Eye (tissue), 1 donor: ENCODE measurements at places on chromosomes 3 and 15.

DNA sequence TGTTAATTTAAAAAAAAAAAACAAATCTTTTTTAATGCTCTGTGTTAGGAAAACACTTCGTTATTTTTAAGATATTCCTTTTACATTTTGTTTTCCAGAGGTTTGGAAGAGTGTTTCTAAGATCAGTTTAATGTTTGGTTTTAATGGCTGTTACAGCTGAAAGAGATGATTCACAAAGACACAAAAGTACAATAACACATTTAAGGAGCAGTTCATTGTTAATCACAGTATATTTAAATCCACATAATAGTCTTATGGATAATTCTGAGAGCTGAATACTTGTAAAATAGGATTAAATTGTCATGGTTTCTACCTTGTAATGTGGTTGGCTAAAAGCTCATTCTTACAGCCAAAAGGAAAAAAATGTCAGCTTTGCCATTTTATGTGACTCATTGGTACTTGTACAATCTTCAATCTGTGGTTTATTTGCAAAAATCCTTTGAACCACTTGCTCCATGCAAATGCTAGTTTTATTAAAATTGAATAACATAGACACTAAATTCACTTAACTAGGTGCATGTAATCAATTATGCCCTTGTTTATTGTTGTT is 426.4 kb downstream of the NLGN1 start:
- DNase-seq, result no peak

GRCh38 chr15:91281947-91282346 is 181.9 kb downstream of the SV2B start:
- no peak for DNase-seq

- no peak for DNase-seq
These were observed 28.1 kb downstream of the CCNL1 start for GRCh38 chr3:157131861-157132260.

DNA sequence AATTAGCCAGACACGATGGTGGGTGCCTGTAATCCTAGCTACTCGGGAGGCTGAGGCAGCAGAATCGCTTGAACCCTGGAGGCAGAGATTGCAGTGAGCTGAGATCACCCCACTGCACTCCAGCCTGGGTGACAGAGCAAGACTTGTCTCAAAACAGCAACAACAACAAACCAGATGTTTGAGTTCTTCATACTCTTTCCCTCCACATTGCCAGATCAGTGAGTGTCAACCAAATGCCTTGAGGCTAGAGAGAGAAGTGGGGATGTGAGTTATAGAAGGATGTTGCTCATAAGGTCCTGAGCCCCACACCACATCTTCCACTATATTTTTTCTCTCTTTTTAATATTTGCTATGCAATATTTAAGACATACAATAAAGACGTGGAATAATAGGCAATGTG is 19.8 kb downstream of the MAPKBP1 start:
- no peak for DNase-seq

GRCh38 chr3:67662733-67663132 is 8.3 kb upstream of the SUCLG2 start:
- no peak for DNase-seq

DNA sequence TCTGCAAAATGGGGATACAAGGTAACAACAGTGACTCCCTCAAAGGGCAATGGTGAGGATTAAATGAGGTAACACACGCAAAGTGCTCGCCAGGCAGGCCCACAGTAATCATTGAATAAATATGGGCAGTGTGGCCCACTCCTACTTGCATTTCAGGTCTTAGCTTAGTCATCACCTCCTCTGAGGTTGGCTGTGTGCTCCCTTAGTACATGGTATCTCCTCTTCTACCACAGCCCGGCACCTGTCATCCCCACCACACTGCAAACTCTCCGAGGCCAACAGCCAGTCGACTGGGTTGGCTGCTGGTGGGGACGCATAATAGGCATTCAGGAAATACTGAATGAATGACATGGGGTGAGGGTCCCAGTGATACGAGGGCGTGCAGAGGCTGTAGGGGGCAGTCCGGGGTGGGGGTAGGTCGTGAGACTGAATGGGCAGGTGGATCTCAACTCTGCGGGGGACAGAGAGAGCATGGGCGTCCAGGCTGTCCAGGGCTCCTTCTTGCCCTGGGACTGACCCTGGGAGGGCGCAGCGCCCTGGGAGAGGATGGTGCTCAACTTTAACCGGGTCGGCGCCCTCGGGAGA is 375 bp upstream of the MYZAP start:
- peak; percentile 9 for DNase-seq

DNA sequence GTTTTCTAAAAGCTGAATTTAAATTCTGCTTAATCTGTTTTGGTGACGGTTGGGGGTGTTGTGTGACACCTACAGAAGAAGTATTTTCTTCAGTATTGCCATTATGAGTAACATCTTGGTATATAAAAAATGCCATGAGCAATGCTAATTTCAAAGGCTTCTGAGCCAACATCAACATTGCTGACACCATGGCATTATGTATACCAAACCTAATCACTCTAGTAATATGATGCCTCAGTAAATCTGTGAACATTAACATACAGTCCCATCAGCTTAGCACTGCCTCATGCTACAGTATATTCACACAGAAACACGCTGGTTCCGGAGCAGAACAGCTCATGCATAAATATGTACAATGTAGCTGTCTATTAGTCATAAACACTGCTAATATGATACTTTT is 75.8 kb downstream of the ZPLD1 start:
- DNase-seq, result no peak

- DNase-seq, result no peak
These were observed 17.0 kb downstream of the STAB1 start for GRCh38 chr3:52512105-52512504.

DNA sequence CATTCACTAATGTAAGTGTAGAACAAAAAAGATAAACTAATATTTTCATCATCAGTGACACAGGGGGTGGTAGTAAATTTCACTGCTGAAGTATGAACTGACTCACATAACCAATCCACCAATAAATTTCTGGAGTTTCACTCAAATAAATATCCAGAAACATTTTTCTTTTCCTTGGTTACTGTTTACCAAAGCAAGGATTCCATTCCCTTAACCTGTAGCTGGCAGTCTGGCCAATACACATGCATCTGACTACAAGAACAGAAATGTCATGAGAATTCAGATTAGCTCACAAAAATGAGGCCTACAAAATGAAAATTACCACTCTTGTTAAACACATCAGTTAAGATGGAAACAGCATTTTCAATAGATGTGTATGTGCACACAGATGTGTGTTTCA is 80.3 kb downstream of the STAG1 start:
- DNase-seq, result no peak

GRCh38 chr15:58453931-58454793 is 22.4 kb downstream of the LIPC start:
- no peak for DNase-seq

DNA sequence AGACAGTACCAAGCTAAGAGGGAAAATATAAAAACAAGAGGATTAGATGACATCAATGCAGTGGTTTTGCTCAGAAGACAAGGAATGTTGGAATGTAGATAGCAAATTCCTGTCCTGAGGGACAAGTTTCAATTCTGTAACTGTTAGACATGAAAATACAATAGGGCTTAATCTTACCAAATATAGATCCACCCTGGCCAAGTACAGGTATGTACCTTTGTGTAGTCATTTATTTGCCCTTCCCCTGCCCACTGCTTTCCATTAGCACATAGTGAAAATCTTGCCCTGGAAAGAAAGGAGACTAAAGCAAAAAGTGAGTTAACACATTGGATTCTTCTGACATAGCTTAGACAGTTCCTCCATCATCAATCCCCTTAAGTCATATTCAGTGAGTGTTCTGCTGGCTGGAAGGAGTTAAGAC is 389.0 kb upstream of the THBS1 start:
- no peak for DNase-seq

- DNase-seq, result no peak
These were observed 34.7 kb downstream of the POLG start for GRCh38 chr15:89299896-89300295.

- no peak for DNase-seq
These were observed 30.7 kb downstream of the CLEC3B start for GRCh38 chr3:45056608-45057301.

- no peak for DNase-seq
These were observed 25.4 kb downstream of the SYNM start for GRCh38 chr15:99130314-99130713.

DNA sequence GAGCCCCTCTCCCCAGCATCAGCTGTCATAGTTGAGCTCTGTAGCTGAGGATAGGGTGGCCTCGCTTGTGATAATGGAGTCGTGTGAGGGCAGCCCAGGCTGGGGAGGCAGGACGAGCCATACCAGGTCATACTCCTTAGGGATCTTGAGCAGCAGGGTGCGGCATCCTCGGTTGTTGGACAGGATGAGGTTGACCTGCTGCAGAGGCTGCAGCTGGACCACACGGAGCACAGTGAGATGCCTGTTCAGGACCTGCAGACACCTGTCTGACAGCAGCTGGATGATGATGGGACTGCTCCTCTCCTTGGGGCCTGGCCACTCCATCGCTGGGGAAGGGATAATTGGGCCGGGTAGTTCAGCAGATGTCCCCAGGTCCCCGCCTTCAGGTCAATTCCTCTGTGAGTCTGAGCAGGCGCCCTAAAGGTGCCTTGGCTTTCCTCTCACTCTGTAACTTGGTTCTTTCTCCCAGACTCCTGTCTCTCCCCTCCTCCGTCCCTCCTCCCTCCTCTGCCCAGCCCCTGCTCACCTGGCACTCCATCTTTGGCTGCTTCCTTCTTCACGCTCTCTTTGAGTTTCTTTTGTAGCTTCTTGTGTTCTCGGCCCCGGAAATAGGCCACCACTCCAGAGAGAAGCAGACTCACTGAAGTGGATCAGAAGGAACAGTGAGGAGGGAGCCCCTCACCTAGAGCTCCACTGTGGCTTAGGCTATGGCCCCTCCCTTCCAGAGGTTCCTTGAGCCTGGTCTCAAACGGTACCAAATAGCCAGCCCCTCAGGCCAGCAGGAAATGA is 7.8 kb downstream of the DUOX2 start:
- no peak for DNase-seq

DNA sequence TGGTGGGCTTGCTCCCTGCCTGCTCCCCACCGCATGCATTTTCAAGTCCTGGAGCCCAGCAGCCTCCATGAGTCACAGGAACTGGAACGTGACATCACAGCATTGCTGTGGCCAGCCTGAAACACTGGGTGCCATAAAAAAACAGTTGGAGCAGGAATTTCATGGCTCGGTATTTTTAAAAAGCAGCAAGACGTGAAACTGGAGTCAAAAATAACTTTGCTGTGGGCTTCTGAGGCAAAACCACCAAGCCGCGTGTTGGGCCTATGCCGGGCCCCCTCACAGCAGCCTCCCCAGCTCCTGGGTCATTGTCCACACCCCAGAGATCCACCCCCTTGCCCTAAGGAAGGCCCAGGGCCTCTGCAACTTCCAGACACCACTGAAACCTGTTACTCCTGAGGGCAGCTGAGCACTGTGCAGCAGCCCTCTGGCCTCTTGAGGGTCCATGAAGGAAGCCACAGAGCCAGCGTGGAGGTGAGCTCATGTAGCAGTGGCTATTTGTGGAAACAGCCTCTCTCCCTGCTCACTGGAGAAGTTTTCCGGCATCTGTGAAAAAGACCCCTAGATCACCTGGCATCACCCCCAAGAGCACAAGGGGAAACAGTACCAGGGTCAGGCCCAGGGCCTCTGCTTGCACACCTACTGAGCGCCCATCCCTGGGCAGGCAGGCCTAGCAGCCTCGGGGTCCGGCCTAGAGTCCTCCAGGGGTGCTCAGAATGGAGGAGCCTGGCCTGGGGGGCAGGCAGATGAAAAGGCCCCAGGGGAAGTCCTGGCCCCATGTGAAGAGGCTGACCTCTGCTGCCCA is 34.0 kb upstream of the DUSP7 start:
- peak; percentile 38 for DNase-seq

GRCh38 chr3:38824349-38824748 is 8.3 kb upstream of the SCN10A start:
- DNase-seq, result no peak

- no peak for DNase-seq
These were observed 552.4 kb upstream of the CCDC54 start for GRCh38 chr3:106824856-106825255.

GRCh38 chr3:113812854-113813253 is 25.7 kb upstream of the GRAMD1C start:
- DNase-seq, result no peak

DNA sequence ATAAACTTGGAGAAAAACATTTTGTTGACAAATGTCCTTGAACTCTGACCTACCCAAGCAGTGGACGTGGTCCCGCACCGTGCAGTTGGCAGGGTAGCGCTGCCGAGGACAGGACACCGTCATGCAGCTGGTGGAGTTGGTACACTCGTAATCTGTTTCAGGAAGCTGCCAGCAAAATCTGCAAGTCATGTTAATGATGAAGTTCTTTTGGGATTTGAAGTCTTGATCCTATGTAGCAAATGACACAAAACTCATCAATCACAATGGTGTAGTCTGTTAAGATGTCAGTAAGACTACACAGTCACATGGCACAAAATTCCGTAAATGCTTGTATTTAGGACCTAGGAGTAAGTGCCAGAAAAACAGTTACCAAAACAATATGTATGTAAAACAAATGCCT is 5.5 kb downstream of the TM2D3 start:
- DNase-seq, result no peak

DNA sequence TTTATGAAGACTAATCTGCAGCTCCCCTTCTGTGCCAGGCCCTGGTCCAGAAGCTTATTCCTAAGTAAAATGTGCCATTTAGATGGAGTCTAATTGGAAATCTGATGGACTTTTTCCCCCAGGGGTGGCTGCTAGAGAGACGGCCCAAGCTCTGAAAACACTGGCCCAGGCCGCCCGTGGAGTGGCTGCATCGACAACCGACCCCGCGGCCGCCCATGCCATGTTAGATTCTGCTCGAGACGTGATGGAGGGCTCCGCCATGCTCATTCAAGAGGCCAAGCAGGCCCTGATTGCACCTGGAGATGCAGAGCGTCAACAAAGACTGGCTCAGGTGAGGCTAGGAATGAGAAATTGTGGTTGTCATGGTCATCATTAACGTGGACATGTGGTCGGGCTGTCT is 305.8 kb upstream of the TPM1 start:
- no peak for DNase-seq

DNA sequence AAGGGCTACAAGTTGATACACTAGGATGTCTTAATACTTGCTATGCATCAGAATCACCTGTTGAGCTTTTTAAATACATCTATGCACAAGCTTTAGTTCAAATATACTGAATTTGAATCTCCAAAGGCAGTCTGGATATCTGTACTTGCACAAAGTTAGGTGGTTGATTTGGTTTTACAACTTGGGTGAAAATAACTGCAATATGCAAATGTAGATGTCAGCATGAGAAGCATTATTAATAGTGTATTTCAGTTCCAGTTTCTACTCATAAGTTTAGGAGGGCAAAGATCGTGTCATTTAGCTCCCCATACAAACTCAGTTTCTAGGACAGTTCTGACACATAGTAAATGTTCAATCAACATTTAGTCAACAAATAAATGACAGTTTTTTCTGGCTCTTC is 25.6 kb downstream of the IQCB1 start:
- no peak for DNase-seq

DNA sequence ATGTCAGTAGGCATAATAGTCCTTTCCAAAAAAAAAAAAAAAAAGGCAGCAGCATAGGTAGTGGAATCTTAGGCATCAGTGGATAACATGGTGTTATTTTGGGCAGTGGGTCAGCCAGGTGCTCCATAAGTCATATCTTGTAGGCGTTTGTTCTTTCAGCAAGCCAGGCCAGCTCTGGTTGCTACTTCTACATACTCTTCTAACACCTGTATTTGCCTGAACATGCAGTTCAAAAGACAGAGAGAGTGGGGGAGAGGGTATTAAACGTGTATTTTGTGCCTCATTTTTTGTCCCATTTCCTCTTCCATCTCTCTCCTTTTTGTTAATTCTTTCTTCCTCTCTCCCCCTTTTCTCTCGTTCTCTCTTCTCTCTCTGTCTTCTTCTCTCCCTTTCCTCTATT is 110.4 kb downstream of the TPRG1 start:
- DNase-seq, result no peak
